NCI-H460 (cell line): ENCODE measurements at places on chromosomes 16 and 17. TPM values are rescaled to one million over a fixed set of nuclear protein-coding genes. Genes with fewer than 3 reads are reported as not detected.

The PRR14 gene
- 13.0 and 15.7 TPM in 2 replicates for total RNA-seq

DNA sequence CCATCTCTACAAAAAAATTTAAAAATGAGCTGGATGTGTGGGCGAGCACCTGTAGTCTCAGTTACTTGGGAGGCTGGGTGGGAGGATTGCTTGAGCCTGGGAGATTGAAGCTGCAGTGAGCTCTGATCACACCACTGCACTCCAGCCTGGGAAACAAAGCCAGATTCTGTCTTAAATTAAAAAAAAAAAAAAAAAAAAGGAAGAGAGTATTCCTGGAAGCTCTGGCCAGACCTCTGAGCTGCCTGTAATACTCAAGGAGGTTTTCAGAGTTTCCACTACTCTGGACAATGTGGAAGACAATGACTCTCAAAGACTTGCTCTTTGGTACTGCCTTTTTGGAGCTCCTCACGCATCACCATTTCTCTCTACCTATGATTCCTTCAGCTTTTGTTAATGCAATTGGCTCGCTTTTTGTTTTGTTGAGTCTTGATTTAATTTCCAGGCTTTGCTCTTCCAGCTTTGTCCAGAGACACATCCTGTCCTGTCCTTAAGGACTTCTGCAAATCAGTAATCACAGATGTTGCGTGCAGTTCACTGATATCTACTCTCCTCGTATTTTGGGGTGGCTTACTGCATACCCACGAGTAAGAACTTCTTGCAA lies 10.8 kb downstream of the CHD9 start:
- no peak for DNase-seq

The SPATA32 gene
- total RNA-seq = not detected in 2 replicates

The AURKB gene
- 64.1 and 69.2 TPM in 2 replicates for total RNA-seq

The TBC1D3E gene
- not detected in 2 replicates for total RNA-seq

GRCh38 chr17:4199818-4200402 lies 56.9 kb downstream of the CYB5D2 start:
- DNase-seq = peak; percentile 27

The MT1H gene
- not detected in 2 replicates for total RNA-seq

DNA sequence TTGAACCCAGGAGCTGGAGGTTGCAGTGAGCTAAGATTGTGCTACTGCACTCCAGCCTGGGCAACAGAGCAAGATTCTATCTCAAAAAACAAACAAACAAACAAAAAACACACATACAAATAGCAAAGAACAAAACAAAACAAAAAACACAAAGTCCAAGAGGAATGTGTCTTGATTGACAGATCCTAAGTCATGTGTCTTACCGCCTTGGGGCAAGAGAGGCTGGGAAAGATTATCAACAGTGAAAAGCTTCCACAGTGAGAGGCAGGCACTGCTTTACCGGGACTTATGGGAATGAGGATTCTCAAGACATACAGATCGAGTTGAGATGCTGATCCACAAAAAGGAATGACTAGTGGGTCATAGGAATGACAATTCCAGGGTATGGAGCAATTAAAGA lies 62.7 kb upstream of the GAS7 start:
- DNase-seq = no peak

The SAMD14 gene
- total RNA-seq = not detected in 2 replicates

The SIRT7 gene
- total RNA-seq = 18.1 and 19.7 TPM in 2 replicates

The MT1M gene
- not detected in 2 replicates for total RNA-seq

DNA sequence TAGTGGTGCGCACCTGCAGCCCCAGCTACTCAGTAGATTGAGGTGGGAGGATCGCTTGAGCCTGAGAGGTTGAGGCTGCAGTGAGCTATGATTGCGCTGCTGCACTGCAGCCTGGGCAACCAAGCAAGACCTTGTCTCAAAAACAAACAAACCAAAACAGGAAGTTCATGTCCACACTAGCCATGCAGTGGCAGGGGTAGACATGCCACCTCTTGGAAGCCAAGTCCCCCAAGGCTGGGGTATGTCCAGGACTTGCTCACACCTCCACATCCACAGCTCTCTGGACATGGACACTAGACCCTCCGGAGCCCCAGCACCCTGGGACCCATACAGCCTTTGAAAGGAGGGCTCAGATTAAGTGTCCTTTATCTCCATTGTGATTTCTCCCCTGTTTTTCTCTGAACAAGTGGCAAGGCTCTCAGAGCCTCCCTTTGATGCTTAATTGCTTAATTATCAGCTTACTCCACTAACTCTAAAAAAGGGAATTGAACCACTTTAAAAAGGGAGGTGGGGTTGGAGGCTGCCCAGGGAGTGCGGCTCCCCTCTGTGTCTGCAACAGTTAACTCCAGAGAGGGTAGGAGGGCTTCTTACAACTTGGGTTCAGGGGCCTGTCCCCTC lies 424.6 kb upstream of the C16orf82 start:
- DNase-seq = no peak

DNA sequence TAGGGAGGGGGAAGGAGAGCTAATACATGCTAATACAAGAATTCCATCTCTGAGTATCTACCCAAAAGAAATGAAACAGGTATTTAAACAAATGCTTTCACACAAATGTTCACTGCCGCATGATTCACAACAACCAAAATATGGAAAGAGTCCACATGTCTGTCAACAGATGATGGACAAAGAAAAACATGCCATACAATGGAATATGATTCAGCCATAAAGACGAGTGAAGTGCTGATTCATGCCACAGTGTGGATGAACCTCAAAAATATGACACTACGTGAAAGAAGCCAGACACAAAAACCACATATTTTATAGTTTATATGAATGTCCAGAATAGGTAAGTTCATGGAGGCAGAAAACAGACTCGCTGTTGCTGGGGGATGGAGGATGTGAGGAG lies 321.4 kb downstream of the FOXL1 start:
- peak; percentile 21 for DNase-seq

DNA sequence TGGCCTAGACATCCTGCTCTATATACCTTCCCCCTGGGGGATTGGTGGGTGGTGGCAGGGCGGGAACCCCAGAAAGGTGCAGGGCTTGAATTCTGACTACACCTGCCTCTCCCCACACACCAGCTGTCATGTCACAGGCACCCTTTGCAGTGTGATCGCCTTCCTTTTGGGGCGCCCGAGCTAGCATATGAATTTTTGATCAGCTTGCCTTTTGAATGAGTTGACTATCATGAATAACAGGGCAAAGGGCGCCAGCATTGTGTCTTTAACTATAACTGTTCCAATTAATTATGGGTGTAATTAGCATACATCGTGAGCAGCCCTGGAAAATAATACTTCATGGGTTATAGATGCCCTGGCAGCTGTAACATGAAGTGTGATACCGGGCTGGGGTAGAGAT lies 72.7 kb downstream of the CYLD start:
- no peak for DNase-seq

GRCh38 chr17:52032454-52032853 lies 126.1 kb downstream of the CA10 start:
- DNase-seq = no peak

The PNMT gene
- total RNA-seq = not detected in 2 replicates

The CCDC200 gene
- not detected in 2 replicates for total RNA-seq

The NPIPA8 gene
- total RNA-seq = not detected in 2 replicates

- no peak for DNase-seq
Measured at GRCh38 chr16:57589374-57589773, 39.1 kb upstream of the ADGRG1 start.

- DNase-seq = no peak
Measured at GRCh38 chr16:27253526-27253930, 15.0 kb downstream of the NSMCE1 start.

The MEIOC gene
- total RNA-seq = 0.75 and 0.82 TPM in 2 replicates

DNA sequence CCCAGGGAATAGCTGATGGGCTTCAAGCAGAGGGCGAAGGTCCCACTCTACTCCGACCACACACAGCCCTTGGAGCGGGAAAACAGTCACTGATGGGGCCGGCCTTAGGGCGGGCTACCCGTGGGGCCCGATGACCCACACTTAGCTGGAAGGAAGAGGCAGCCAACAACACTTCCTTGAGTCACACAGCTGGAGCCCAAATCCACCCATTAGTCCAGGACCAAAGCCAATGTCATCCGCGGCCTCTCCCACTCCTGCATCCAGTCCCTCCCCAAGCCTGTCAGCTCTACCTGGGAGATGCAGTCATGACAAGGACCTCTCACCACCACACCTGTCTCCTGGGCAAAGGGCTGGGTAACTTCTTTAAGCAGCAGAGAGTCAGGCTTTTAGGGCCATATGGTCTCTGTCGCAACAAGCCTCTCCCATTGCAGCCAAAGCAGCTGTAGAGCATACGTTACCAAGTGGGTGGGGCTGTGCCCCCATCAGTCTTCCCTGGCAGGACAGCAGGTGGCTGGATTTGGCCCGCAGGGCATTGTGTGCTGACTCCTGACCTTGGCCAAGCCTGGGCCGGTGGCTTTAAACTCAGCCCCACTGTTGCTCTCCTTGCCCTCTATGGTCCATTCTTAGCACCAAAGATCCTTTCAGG lies 110.7 kb downstream of the SOCS1 start:
- DNase-seq = no peak

GRCh38 chr17:38748149-38748891 lies at the start of gene PCGF2:
PCGF2 (minus strand) TSS chr17:38748336; CDS start chr17:38740402, 7,934 bp downstream.
- peak; percentile 86 for DNase-seq

- no peak for DNase-seq
Measured at GRCh38 chr16:27318392-27319256, 4.8 kb downstream of the IL4R start.

- DNase-seq = no peak
Measured at GRCh38 chr16:4380119-4381063, 8.7 kb downstream of the VASN start.

DNA sequence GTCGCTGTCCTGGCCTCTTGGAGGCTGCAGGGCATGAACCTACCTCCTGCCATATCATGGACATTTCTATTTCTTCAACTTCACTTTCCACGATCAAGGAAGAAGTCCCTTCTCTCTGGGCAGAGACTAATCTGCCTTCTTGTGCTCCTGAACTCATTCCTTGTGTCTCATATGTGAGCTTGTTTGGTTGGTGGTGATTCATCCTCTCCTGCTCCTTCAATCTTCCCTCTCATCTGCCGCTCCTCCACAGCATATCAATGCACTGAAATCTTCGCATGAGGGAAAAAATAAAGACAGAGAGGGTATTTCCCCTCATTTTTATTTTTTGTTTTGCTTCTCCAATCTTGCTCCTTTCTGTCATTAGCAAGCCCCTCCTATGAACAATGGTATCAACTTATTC lies 571.7 kb upstream of the GOT2 start:
- DNase-seq = no peak

DNA sequence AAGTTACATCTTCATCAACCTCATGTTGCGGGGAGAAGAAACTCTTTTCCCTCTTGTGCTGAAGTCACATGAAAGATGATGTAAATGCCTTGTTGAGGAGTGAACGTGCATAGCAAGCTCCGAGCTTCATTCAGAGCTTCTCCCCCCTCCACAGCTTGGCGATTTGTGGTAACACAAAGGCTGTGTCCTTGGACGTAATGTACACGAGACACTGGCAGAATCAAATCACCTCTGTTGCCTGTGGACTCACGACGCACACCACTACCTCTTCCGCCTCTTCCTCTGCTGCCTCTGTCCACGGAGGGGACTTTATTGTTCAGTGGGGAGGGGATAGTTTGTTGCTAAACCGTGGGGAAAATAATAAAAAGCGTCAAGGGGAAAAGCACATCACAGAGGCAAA lies 54.9 kb upstream of the CHMP6 start:
- no peak for DNase-seq

The KRT39 gene
- total RNA-seq = not detected in 2 replicates

DNA sequence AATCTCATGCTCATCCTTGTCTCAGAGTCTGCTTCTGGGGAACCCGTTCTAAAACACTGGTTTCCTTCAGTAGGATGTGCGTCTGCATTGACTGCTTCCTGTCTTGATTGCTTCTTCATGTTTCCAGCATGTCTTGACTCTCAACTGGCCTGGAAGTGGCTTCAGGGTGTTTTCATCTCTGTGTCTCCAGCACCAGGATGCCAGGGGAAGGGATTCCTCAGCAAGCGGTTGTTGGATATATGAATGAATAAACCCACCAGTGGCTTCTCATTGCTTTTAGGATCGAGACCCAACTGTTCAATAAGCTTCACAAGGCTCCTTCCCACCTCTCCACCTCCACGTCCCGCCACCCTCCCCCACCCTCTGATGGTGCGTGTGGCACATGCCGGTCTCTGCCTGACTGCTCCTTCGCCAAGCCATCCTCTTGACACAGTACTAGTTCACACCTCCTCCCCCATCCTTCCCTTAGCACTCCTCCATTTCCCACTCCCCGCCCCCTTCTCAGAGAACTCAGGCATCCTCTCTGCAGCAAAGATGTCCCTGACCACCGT lies 14.1 kb upstream of the TNS4 start:
- no peak for DNase-seq

- no peak for DNase-seq
Measured at GRCh38 chr17:43015579-43015978, 6.6 kb downstream of the VAT1 start.

DNA sequence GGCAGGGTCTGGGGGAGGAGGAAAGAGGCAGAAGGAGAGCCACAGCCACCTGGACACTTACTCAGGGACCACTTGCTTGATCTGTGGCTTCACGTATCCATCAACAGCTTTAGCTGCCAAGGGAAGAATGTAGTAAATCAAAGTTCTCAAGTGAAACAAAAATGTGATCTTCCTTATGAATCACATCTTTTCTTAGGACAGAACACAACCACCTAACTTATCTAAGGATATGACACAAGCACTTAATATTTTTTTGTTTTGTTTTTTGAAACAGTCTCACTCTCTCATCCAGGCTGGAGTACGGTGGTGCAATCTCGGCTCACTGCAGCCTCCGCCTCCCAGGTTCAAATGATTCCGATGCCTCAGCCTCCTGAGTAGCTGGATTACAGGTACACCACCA lies 8.4 kb upstream of the GHDC start:
- no peak for DNase-seq

The SCO1 gene
- 51.1 and 62.8 TPM in 2 replicates for total RNA-seq

DNA sequence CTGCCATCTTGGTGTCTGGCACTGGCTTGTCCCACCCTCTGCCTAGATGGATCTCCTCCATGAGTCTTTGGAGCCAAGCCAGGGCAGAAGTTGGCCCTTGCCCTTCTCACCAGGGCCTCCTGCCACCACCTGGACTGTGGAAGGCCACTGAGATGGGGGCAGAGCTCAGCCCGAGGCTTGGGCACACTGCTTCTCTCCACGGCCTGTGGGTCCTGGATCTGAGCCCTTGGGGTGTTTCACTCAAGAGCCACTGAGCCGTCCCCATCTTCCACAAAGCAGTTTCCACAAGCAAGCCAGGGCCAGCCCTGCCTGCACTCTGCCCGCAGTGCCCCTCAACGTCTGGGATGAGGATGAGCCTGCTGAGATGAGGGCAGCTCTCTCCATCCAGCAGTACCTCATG lies 16.7 kb upstream of the CD300A start:
- DNase-seq = no peak

DNA sequence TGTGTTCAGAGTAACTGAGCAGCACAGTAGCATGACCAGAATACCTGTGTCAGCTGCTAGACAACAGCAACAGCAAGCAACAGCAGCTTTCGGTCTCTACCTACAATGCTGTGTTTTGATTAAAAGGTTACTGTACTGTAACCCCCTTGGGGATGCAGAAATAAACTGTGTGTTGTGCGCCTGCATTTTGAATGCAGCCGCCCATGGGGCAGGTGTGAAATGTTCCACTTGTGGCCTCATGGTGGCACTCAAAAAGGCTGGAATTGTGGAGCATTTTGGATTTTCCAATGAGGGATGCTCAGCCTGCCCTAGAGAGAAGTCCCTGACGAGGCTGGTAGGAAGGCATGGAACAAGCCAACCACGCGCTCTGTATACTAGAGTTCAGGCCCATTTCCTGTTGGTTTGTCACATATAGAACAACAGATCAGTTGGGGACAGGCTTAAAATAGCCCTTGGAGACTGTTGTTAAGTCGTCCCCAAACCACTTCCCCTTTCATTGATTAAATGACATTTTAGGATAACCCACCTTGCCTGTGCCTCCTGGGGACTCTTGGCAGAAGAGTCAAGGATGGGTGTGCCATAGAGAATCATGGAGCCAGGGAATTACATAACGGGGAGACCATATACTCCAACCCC lies 27.1 kb downstream of the SCPEP1 start:
- DNase-seq = no peak
